ENCODE measurements at places on chromosomes 5 and 9.

DNA sequence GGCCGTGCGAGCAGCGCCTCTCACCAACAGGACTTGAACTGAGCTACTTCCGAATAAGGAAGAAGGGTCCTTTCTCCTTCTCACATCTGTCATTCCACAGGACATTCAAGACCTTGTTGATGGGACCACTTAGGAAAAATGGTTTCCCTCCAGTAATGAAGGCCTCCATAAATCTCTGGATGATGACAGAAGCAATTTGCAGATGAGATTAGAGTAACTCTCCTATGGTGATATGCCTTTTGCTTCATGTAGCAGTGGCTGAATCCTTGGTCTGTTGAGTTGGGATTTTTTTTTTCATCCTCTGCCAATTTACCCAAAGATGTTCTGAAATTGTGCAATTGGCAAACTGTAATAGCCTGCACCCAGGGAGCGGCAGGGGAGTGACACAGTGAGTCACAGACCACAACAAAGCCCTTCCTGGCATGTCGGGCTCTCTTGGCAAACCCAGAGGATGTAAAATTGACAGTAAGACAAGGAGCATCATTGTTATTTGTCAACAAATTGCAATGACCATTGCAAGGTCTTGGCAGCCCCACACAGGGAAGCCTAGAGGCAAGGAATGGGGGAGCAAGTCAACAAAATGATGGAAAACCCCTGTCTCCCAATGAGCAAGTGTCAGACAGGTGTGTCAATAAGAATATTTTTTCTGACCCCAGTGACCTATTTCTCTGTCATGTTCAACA lies 275.9 kb downstream of the ACTL7B start:
- DNase-seq: no peak

DNA sequence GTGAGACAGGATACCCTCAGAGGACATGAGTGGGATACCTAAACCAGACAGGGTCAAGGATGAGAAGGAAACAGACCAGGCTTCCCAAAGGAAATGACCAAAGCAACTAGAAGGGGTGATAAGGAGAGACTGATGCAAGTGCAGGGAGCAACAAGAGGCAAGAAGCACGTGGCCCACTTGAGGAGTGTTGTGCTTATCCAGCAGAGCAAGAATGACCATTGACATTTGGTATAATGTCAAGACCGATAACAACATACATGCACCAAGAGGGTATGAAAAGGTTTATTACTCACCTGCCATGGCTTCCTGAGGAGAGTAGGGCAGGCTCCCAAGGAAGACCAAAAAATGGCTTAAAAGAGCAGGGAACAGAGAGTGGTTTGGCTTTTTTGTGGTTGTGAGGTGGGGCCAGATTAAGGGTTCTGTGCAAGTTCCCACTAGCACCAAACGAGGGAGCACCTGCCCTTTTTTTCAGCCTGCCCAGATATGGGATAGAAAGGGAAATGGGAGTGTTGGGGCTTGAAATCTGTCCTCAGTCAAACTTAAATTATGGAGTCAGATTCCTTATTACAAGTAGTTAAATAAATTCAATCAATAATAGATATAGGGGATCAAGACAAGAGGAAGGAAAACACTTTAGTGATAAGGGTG lies 513.6 kb downstream of the RASEF start:
- DNase-seq: no peak

GRCh38 chr5:73120222-73121118 lies at the start of gene TMEM171:
Gene TMEM171, plus strand, starts transcription at chr5:73120575. Its CDS starts 2,799 bp downstream, at chr5:73123374.
- DNase-seq: no peak

DNA sequence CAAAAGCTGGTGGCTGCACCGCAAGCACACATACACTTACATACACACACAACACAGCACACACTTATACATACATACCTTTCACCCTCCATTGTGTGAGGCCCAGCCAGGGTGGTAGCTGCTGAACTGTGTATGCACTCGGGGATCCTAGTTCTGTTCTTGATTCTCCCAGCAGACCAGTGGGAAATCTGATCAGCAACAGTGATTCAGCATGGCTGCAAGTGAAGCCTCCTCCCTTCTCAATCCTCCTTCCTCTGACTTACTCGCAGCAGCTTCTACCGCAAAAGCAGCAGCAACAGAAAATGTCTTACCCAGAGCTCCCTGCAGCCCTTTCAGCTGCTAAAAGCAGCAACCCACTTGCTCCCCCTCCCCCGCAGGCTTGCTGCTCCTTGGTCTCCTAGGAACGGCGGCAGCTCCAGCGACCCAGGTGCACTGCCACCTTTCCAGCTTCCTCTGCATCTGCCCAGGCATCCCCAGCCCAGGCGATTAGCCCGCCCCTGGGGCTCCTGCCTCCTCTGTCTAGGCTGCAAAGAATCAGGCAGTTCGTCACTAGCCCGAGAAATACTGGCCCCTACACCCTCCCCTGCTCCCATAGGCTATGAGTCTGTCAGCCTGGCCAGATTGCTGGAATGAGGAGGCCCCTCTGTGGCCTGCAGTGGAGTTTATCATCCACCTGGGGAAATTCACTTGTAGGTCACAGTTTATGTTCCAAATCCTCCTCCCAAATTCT lies at the start of gene KLHL3:
TSS of gene KLHL3 (minus strand) at position 535 of the 730 bp plus-strand sequence. CDS start at position 92, 443 bp downstream.
- DNase-seq: peak; percentile 39

DNA sequence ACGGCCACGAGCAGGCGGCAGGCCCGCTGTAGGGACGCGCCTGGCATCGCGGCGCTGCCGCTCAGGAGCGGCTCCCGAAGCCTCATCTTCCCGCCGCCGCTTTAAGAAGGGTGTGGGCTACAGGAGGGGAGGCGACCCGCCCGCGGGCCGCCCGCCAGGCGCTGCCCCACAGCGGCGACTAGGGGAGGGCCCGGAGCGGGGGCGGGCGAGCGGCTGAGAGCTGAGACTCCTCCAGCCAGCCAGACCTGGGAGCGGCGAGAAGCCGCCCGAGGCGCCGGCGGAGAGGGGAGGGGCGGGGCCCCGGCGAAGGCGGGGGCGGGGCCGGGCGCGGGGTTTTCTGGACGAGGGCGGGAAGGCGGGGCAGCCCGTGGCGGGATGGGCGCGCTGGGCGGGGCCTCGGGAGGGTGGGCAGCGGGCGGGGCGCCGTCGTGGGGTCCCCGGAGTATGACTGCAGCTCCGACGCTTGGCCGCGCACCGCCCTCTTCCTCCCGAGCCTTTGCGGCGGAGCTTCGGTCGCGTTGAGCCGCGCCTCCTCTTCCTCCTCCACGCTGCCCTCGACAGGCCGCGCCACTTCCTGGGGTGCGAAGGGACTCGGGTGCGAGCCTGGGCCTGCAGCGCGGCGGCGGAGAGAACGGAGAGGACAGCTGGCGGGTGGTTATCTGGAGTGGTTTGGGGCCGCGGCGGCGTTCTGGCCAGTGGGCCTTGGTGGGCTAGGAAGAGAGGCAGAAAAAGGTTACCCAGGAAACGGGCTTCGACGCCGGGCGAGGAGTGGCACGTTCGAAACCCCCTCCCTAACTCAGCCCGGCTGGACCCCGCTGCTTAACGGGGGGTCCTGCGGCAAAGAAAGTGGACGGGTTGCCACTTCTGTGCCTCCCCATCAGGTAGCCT lies at the start of gene B4GALT1:
TSS of gene B4GALT1 (minus strand) at position 253 of the 888 bp plus-strand sequence. CDS start at position 86, 167 bp downstream.
- DNase-seq: peak; percentile 93

GRCh38 chr5:94885931-94886330 lies 267.5 kb downstream of the SLF1 start:
- DNase-seq: no peak

- DNase-seq: no peak
Observed at GRCh38 chr9:26760675-26761074, 131.9 kb downstream of the CAAP1 start.

- DNase-seq: no peak
Observed at GRCh38 chr5:135559354-135559753, 19.4 kb downstream of the CXCL14 start.

GRCh38 chr9:7606591-7606990 lies 193.0 kb downstream of the DMAC1 start:
- no peak for DNase-seq

GRCh38 chr9:36123515-36123914 lies 13.0 kb upstream of the GLIPR2 start:
- DNase-seq: no peak

GRCh38 chr5:54659700-54660131 lies 142.2 kb downstream of the SNX18 start:
- DNase-seq: no peak

GRCh38 chr9:91835632-91836031 lies 114.4 kb downstream of the ROR2 start:
- no peak for DNase-seq

GRCh38 chr9:111633389-111633736 lies 2.2 kb downstream of the DNAJC25 start:
- DNase-seq: no peak

- DNase-seq: no peak
Observed at GRCh38 chr9:131747352-131747751, 7.5 kb upstream of the RAPGEF1 start.

DNA sequence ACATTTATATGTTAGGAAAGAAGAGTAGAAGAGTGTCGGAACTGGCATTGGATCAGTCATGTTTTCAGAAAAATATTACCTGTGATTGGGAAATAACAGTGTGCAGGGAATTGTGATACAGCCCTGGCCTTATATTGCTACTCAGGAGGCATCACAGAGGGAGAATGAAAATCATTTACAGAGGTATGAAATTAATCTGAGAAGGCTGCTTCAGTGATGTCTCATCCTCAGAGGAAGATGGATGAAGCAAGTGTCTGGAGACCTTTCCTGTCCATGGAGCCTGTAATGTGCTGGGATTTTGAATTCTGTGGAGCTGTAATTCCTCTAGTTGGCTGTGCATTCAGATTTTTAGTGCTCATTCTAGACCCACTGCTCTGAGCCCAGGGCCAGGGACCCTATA lies 3.8 kb downstream of the ACTBL2 start:
- DNase-seq: no peak

- no peak for DNase-seq
Observed at GRCh38 chr5:159050316-159051143, 49.2 kb downstream of the EBF1 start.

GRCh38 chr5:54243483-54244080 lies 66.8 kb downstream of the ARL15 start:
- DNase-seq: peak; percentile 20

DNA sequence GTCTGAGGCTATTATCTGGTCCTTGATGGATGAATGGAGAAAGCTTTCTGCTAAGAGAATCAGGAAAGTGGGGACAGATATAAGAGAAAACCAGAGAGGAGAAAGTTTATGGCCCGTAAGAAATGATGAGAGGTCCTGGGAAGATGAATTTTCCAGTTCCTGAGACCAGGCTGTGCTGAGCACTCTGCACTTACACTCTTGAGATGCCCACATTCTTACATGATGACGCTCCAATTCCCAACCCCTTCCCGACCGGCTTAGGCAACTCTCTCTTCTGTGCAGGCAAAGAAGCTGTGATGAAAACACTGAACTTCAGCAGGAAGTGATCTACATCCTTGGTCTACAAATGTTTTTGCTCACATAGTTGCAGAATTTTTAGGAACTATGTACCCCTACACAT lies 417.0 kb downstream of the ARHGEF28 start:
- DNase-seq: no peak

- DNase-seq: no peak
Observed at GRCh38 chr9:136821826-136822544, 14.2 kb downstream of the RABL6 start.

GRCh38 chr5:93058309-93058708 lies 522.7 kb downstream of the NR2F1-AS1 start:
- DNase-seq: no peak

GRCh38 chr5:153777681-153778581 lies 260.8 kb downstream of the FAM114A2 start:
- DNase-seq: no peak

GRCh38 chr5:140869555-140869886 lies 764 bp downstream of the PCDHA11 start:
- no peak for DNase-seq

DNA sequence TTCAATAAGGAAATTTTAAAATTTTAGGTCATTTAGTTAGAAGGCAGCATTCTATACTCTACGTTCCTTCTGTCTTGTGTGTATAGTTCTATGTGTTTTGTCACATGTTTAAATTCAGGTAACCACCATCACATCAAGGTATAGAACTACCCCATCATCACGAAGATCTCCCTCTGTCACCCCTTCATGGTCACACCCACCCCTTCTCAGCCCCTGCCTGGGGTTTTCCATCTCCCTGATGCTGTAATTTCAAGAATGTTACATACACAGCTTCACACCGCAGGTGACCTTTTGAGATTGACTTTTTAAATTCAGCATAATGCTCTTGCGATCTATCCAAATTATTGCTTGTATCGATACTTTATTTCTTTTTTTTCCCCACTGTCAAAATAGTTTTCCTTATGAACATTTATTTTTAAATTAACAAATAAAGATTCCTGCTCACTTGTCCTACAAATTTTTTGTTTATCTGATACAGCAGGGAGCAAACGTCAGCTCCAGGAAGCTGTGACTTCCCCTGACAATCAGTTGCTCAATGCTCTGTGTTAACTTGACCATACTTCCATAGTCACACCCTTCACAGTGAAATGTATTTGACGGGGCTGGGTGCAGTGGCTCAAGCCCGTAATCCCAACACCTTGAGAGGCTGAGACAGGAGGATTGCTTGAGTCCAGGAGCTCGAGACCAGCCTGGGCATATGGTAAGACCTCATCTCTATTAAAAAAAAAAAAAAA lies 10.2 kb downstream of the BTNL8 start:
- DNase-seq: no peak

DNA sequence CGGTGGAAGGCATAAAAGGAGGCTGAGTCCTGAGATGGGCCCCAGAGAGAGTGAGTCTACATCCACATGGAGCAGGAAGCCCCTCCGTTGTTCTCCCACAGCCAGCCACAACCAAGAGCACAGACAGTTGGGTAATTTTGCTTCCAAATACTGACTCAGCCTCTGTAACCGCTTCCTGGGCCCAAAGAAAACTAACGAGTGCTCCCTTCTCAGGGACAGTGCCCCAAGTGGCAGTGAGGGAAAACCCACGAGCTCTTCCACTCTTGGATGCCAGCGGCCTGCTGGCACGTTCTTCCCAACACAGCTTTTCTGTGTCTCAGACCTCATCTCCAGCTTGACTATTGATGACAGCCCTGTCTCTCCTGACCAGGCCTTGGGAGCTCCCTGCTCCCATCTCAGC lies 207.6 kb downstream of the FSTL4 start:
- DNase-seq: no peak

Measured in activated naive CD4-positive, alpha-beta T cell treated with anti-CD3 and anti-CD28 coated beads, Interleukin-2, amount 50 U/mL, for 72 hours (primary cell).